ENCODE measurements at places on chromosomes 13 and 19. TPM values are rescaled to one million over a fixed set of nuclear protein-coding genes. Genes with fewer than 3 reads are reported as not detected.

SCN1B gene
- 45.7 TPM for total RNA-seq

GRCh38 chr13:76968041-76968440 is 19.7 kb downstream of the ACOD1 start:
- no peak for DNase-seq

- DNase-seq = no peak
Observed at GRCh38 chr13:106274551-106275203, 260.8 kb downstream of the EFNB2 start.

ACP5 gene
- 2.5 TPM for total RNA-seq

PRODH2 gene
- total RNA-seq = not detected

DNA sequence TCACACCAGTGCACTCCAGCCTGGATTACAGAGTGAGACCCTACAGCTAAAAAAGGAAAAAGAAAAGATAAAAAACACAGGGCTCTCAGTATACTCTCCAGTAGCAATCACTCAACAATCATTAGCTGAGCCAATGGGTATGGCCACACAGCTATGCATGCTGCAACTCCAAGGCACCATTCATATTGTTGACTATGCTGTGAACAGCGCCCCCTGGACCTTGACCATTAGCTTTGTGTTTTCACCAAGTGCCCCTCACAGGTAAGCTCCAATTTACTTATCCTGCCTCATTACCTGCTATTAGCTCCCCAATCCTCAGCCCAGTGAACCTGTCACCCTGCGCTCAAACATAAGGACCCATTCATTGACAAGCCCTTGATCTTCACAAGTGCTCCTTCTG is 35.8 kb downstream of the ZIC5 start:
- DNase-seq = no peak

FLT3LG gene
- 5.9 TPM for total RNA-seq

NPAS1 gene
- 0.32 TPM for total RNA-seq

- DNase-seq = no peak
Observed at GRCh38 chr19:43623889-43624670, 4.7 kb upstream of the ZNF428 start.

ZFP36 gene
- 53.0 TPM for total RNA-seq

DNA sequence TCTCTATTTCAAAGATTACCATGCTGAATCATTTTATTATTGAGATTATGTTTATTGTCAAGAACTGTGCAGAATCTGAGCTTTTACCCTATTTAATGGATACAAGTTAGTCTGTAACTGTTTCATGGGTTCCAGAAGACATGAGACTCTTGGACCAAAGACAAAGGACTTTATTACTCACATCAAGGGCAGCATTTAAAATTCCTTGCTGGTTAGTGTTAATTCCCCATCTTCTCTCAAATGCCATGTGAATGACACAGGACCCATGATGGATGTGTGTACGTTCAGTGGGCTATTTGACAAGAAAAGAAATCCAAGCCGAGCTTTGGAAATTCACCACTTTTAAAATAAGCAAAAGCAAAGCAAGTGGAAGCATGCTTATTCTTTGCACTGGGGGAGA is 139.9 kb downstream of the PCDH20 start:
- no peak for DNase-seq

- DNase-seq = no peak
Observed at GRCh38 chr13:23707674-23708073, 137.5 kb downstream of the TNFRSF19 start.

PLA2G4C gene
- 34.9 TPM for total RNA-seq

DNA sequence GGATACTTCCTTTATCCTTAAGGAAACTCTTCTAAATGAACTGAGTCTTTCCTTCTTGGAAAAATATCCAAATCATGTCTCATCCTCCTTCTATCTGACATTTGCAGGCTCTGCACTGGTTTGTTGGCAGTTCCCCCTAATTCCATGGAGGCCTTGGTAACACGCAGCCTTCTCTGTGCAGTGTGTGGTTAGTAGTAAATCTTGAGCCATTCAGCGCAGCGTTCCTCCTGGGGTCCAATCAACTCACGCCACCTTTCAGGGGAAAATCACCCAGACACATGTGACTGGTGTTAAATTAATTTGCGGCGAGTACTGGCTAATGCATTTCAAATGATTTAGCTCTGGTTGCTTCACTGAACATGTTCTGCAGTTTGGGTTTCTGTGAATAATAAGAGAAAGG is 21.0 kb upstream of the CBY2 start:
- no peak for DNase-seq

GRCh38 chr19:29871143-29871542 is 59.4 kb downstream of the CCNE1 start:
- DNase-seq = no peak

DNA sequence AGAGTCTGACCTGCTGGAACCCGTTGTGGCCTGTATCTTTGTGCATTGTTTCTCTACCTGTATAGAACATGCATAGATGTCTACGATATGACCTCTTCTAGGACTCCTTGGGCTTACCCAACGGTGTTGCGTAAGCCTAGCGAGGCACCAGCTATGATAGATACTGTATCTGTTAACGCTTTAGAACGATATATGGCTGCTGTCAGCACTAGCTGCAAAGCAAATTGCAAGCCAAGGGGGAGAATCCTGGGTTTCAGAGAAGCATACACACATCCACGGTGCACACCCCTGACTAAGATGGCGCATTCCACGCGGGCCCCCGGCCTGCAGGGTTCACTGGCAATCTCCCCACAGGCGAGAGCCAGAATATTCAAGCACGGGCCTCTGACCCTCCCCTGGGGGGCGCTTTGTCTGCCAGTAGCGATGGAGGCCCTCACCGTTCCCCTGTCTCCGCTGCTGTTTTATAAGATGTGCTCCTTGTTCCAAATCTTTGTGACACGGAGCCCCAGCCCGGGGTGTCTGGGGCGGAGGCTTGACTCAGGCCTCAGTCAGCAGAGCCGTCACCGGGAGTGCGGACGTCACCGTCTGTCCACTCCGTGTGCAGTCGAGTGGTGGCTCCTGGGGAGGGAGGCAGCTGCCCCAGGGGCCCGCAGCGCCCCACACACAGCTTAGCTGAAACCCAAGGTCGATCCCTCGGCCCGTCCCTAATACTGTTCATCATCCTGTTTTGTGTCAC is 12.9 kb upstream of the RPS15 start:
- DNase-seq = no peak

DNA sequence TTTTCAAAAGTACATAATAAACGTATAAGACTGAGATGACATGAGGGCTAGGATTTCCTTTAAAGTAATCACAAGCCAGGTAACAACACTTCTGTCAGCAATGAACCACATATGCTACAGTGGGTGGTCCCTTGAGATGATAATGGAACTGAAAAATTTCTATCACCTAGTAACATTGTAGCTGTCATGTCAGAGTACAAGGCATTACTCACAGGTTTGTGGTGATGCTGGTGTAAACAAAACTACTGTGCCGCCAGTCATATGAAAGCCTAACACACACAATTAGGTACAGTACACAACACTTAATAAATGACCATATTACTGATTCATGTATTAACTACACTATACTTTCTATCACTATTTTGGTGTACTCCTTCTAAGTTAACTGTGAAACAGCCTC is 36.8 kb downstream of the MIPEP start:
- DNase-seq = no peak

PRTN3 gene
- not detected for total RNA-seq

DNA sequence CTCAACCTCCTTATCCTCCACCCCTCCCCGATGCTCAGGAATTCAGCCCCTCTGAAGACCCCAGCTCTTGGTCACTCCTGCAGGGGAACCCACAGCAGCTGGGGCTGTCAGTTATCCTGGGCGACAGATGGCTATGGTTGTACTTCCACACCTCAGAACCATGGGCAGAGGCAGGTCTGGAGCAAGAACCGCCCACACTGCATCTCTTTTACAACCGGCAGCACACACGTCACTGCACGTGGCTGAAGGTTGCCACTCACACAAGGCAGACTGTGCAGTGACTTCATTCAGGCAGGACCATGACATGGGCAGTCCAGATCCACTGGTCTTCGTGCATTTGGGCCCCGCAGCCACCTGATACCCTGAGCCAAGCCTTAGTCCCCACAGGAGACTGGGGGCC is 21.5 kb upstream of the SDHAF1 start:
- no peak for DNase-seq

FCER2 gene
- total RNA-seq = 0.17 TPM

GRCh38 chr19:41917676-41918075 is 10.6 kb downstream of the ERFL start:
- DNase-seq = no peak

ESD gene
- 102 TPM for total RNA-seq

GRCh38 chr13:31433207-31433606 is 233.4 kb downstream of the B3GLCT start:
- DNase-seq = no peak

GRCh38 chr19:42480335-42481095 is 37.8 kb upstream of the CXCL17 start:
- DNase-seq = no peak

GRCh38 chr19:28960986-28961705 is 251.8 kb downstream of the UQCRFS1 start:
- DNase-seq = no peak

GRCh38 chr19:3549816-3550215 is 7.6 kb downstream of the MFSD12 start:
- DNase-seq = no peak

SGCG gene
- total RNA-seq = 80.2 TPM

APC2 gene
- total RNA-seq = 0.17 TPM

GRCh38 chr19:16571822-16572331 is 338 bp downstream of the SLC35E1 start:
- DNase-seq = no peak

DNA sequence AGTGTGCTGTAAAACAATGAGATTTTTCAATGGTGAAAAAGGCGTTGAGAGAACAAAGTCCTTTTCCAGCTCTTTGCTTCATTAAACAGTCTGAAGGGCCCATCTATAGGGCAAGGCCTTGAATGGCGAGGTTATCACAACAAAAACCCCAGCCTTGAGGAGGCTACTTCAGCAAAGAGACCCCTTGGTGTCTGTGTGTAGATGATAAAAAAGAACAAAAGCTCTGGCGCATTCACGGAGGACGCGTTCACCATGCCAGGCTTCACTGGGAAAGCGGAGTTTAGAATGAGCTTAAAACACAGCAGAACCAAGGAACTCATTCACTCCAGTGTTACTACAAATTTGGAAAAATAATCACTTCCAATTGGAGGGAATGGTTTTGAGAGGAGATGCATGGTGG is 530.0 kb upstream of the ARGLU1 start:
- no peak for DNase-seq

PRDX2 gene
- total RNA-seq = 750 TPM

DNA sequence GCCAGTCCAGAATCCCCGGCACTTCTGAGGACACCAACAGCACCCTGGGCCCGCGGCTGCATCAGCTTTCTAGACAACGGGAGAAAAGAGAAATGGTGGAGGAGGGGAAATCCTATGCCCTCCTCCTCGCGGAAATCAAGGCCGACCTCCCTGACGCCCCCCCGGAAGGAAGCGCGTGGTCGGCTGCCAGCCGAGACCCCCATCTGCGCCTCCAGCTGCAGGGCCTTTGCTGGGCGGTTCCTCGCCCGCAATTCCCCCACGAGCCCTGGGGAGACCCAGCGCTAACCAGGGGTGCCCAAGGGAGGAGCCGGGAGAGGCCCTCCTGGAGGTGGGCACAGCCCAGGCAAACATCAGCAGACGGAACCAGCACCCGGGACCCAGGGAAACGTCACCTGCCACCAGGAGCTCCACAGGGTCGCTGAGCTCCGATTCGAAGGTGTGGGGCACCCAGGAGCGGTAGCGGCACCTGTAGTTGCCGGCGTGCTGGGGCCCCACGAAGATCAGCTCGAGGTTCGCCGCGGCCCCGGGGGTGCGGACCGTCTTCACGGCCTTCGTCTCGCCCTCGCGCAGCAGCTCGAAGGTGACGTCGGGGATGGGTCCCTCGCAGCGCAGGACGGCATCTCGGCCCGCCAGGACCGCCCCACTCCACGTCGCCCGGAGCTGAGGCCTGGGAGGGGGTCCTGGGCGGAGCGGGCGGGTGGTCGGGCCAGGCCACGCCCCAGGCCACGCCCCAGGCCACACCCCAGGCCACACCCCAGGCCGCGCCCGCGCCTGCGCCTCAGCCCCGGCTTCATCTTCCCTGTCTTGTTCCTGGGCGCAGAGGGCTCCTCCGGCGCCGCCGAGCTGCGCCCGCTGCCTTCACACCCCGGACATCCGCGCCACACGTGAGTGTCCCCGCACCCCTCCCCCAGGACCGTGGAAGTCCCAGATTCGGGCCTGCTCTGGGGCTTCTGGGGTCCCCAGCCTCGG is 6.0 kb downstream of the A1BG start:
- DNase-seq = peak; percentile 81

GRCh38 chr19:6811906-6812305 is 39.4 kb downstream of the VAV1 start:
- DNase-seq = no peak

- DNase-seq = no peak
Observed at GRCh38 chr19:19261350-19262189, 11.5 kb downstream of the TM6SF2 start.

NRTN gene
- 26.3 TPM for total RNA-seq

SLC25A41 gene
- 0.25 TPM for total RNA-seq

TARM1 gene
- total RNA-seq = not detected

DNA sequence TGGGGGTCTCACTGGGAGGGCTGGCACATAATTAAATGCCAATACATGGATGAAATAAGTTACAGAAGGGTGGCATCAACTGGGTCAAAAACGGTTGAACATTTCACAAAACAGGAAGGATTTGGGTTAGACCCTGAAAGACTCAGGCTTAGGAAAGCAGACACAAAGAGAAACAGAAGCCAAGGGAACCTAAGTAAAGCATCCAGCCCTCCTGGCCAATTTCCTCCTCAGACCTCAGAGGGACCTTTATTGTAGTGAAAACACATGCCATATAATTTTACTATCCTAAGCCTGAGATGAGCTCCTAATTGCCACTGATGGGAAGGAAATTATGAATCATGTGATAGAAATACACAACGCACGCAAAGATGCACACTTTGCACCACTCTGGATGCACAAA is 12.1 kb upstream of the CEACAM3 start:
- no peak for DNase-seq

CBY2 gene
- total RNA-seq = not detected

DNA sequence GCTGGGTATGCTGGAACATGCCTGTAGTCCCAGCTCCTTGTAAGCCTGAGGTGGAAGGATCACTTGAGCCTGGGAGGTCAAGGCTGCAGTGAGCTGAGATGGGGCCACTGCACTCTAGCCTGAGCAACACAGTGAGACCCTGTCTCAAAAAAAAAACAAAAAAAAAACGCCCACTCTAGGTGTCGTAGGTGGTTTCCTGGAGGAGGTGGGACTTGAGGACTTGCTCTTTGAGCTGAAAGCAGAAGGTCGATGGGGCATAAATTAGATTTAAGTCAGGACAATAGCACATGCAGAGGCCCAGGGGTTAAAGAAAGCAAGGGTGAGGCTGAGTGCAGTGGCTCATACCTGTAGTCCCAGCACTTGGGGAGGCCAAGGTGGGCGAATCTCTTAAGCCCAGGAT is 12.9 kb upstream of the ILF3 start:
- no peak for DNase-seq

TSKS gene
- 0.72 TPM for total RNA-seq

All from left ventricle myocardium superior (tissue), 1 donor.